ENCODE measurements at places on chromosomes 5 and 9. TPM values are rescaled to one million over a fixed set of nuclear protein-coding genes. Genes with fewer than 3 reads are reported as not detected.

Gene PFN3
- polyA plus RNA-seq = not detected

Gene KIF20A
- 42.0 TPM for polyA plus RNA-seq

Gene AIF1L
- polyA plus RNA-seq = 0.09 TPM

Gene PCDHGB2
- 2.4 TPM for polyA plus RNA-seq

Gene PCSK1
- not detected for polyA plus RNA-seq

Gene SOX30
- polyA plus RNA-seq = not detected

Gene SNCB
- polyA plus RNA-seq = 0.41 TPM

Gene OSMR
- 48.7 TPM for polyA plus RNA-seq

Gene GADD45G
- polyA plus RNA-seq = 0.30 TPM

Gene TSLP
- 0.93 TPM for polyA plus RNA-seq

Gene HNRNPA0
- 12.9 TPM for polyA plus RNA-seq

Gene DND1
- polyA plus RNA-seq = 0.67 TPM

Gene ZNF622
- 22.1 TPM for polyA plus RNA-seq

Gene VCAN
- polyA plus RNA-seq = 47.5 TPM

Gene LYSMD3
- polyA plus RNA-seq = 7.7 TPM

Gene BTNL8
- polyA plus RNA-seq = not detected

Gene HAUS6
- polyA plus RNA-seq = 5.8 TPM

Gene SELENOP
- 0.55 TPM for polyA plus RNA-seq

Gene CDH6
- 69.1 TPM for polyA plus RNA-seq

Gene SLC25A48
- not detected for polyA plus RNA-seq

Gene PRRT1B
- not detected for polyA plus RNA-seq

Gene CYSRT1
- 0.93 TPM for polyA plus RNA-seq

Gene INSL6
- not detected for polyA plus RNA-seq

Gene GM2A
- 12.8 TPM for polyA plus RNA-seq

Gene PCDHA10
- polyA plus RNA-seq = 0.02 TPM
